T-helper 1 cell (primary cell): ENCODE measurements at places on chromosomes 3 and 15.

DNA sequence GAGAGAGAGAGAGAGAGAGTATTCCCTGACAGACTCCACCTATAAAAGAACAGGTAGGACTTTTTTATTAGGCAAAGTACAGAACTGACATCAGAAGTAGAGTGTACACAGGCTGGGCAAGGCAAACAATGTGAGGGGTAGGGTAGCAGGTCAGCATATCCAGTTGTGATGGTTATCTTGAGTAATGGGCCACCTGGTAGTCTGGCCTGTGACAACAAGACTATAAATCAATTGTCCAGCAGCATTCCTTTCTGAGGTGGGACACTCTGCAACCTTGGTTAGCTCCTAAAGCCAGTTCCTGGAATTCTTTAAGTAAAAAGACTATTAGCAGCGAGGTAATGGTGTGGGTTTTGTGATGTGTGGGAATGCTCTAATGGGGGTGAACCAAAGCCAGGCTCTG is 14.9 kb upstream of the TMCC1 start:
- DNase-seq: no peak

- DNase-seq: no peak
Measured at GRCh38 chr3:26422415-26422814, 200.2 kb upstream of the LRRC3B start.

DNA sequence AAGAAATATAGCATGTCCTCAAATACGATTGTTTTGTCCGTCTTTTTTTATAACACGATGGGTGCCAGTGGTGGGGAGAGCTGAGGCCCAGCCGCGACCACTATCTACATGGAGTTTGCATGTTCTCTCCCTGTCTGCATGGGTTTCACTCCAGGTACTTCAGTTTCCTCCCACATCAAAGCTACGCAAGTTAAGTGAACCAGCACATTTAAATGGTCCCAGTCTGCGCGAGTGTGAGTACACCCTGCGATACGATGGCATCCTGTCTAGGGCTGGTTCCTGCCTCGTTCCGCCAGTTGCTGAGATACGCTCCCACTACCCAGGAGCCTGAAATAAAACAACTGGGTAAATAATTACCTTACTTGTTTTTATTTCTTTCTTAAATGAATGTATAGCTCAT is 40.6 kb downstream of the ATP13A3 start:
- DNase-seq: no peak

GRCh38 chr3:129059311-129059958 is 1.1 kb upstream of the GP9 start:
- no peak for DNase-seq
